ENCODE measurements at places on chromosomes 16 and 17.

- DNase-seq = no peak
Measured at GRCh38 chr16:27149986-27150385, 53.3 kb upstream of the KDM8 start.

GRCh38 chr17:58960068-58960467 is 146.6 kb downstream of the TRIM37 start:
- DNase-seq = peak; percentile 62

GRCh38 chr17:12068946-12069345 is 48.3 kb downstream of the MAP2K4 start:
- no peak for DNase-seq

GRCh38 chr17:62966426-62967204 is 580 bp downstream of the TANC2 start:
- peak; percentile 35 for DNase-seq

GRCh38 chr17:56203430-56203829 is 50.2 kb downstream of the ANKFN1 start:
- peak; percentile 2 for DNase-seq

DNA sequence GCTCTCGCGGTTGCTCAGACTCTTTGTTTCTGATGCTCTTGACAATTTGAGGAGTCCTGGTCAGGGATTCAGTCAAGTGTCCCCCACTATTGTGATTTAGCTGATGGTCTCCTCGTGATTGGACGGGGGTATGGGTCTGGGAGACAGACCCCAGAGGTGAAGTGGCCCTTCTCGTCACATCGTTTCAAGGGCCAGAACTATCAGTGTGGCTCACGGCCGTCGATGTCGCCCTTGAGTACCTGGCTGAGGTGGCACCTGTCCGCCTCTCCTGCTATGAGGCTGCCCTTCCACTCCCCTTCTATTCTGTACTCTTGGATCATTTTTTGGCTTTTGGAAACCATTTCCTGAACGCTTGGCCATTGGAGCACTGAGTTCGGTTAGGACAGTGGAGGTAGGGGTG is 7.4 kb upstream of the MEAK7 start:
- no peak for DNase-seq
